Activated CD4-positive, CD25-positive, alpha-beta regulatory T cell treated with anti-CD3 and anti-CD28 coated beads, Interleukin-2, amount 50 U/mL, for 16 hours (primary cell): ENCODE measurements at places on chromosomes 2 and 18.
A peak's percentile ranks its signal among the peaks of the same experiment; 100 is the strongest.

- DNase-seq: no peak
Observed at GRCh38 chr2:79723830-79724229, 211.0 kb downstream of the CTNNA2 start.

DNA sequence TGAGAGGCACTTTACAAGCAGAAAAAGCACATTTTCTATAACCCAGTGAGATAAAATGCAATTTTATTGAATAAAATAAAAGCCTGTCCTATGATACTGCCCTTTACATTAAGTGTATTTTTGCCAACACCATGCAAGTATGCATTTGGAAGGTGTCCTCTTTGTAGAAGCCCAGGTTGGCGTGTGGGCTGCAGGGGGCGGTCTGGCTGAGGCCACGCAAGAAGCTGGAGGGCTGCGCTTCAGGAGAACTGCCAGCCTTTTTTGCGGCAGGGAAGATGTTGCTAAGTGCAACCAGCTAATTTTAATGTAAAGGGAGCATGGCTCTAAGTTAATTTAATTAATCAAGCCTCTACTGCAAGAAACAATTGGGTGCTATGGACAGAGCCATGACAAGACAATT is 562.8 kb upstream of the SALL3 start:
- no peak for DNase-seq

- no peak for DNase-seq
Observed at GRCh38 chr18:53408271-53408670, 816.2 kb downstream of the MBD2 start.

- DNase-seq: no peak
Observed at GRCh38 chr2:200693836-200694470, 108.1 kb downstream of the AOX1 start.

- no peak for DNase-seq
Observed at GRCh38 chr2:105919191-105919811, 174.6 kb downstream of the NCK2 start.

GRCh38 chr2:164913640-164914350 is 41.5 kb downstream of the SLC38A11 start:
- DNase-seq: no peak

- peak; percentile 48 for DNase-seq
Observed at GRCh38 chr2:43218702-43219382, 7.6 kb downstream of the ZFP36L2 start.

DNA sequence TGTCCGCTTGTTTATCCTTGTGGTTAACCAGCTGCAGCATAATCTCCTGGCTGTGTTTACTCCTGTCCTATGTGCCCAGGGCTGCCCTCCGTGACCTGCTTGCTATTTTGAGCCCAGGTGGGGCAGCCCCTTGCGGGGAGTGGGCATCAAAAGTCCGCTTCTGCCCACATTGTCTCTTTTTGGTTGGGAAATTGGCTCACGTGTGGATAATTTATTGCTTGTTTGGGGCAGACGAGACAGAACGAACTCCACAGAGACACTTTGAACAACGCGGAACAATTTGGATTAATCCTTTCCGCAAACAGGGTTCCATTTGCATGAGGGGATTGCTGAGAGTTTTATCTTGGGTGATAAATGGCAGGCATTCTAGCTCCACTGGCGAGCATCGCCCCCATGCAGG is 8.1 kb upstream of the CXCR4 start:
- DNase-seq: no peak

DNA sequence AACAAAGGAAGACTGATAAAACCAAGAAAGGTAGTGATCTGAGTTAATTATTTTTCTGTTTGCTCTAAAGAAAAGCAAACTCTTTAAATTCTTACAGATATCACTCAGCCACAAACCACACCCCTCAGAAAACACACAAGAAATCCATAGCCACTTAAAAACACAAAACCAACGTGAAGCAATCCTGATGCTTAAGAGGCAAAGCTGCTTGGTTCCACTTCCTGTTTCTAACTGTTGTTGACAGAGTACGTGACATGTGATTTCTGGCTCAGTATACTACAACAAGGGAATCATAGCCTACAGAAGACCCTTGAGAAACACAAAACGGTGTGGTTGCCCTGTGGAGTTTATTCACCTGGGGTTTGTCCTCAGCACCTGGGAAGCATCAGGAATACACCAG is 240.9 kb upstream of the APCDD1 start:
- no peak for DNase-seq

- no peak for DNase-seq
Observed at GRCh38 chr2:83291083-83291482, 1168.0 kb downstream of the SUCLG1 start.

- DNase-seq: no peak
Observed at GRCh38 chr2:143607231-143608062, 478.2 kb downstream of the ARHGAP15 start.

DNA sequence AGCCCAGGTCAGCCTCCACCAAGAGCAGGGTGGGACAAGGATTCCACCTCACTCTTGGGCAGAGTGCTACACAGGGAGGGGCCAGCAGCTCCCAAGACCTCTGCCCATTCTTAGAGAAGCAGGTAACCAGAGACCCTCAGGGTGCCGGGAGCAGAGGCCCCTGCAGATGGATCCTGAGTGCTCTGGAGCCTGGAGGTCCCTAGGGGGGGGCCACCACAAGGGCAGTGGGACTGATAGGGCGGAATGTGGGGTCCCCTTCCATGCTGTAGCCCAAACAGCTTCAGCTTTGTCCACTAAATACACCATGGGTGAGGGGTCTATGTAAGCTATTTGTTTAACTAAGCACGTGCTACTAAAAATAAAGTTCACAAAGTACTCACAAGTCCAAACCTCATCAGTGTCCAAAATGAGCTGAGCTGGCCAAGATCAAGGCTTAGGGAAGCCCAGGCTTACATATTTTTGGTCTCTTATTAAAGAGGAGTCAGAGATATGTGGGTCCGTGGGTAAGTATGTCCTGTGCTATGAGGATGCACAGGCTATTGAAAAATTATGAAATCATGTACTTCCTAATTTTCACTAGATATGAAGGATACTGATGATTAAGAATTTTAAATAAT is 21.5 kb upstream of the GPC1 start:
- DNase-seq: no peak

DNA sequence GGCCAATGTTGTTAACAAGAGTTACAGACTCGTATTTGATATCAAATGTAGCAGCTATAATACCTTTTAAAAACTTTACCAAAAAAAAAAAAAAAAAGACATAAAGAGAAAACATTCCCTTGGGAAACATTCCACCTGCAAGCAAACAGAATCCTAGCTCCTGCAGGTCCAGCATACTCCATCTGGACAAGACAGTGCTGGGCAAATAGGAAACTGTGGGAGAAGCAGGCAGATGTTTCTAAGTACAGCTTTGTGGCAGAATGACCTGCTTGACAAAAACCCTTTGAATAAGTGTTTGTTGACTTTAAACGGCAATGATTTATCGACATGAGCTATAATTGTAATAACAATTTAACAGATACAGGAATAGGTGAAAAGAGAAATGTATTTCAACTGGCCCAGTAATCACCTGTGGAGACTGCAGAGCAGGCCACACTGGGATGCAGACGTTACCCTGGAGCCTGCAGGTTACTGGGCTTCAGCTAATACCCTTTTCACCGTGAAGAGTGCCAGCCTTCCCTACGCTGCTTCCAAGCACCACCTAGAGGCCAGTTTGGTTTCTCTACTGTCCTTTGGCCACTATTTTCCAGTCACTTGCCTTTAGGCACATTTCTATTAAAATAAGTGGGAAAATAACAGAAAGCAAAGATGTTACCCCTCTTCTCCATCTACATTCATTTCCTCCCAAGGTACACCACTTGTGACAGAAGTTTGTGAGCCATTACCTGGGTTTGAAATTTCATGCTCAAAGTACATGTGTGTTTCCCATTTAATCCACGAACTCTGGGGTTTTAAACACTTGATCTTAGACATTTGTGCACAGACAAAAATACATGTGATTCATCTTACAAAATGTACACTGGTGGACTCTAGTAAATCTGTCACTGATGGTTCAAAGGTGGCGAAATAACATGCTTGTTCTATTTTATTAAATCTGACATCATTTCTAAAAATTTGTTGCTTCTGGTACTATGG is 96.9 kb upstream of the ZNF397 start:
- no peak for DNase-seq

DNA sequence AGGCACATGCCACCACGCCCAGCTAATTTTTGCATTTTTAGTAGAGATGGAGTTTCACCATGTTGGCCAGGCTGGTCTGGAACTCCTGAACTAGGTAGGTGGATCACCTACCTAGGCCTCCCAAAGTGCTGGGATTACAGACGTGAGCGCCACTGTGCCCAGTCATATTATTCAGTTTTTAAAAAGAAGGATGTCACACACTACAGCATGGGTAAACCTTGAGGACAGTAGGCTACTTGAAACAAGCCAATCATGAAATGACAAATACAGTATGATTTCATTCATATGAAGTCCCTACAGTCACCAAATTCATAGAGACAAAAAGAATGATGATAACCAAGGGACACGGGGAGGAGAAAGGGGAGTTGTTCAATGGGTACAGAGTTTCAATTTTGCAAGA is 31.1 kb upstream of the ARHGEF4 start:
- DNase-seq: no peak

GRCh38 chr18:75492852-75493251 is 65.3 kb upstream of the SMIM21 start:
- DNase-seq: no peak

DNA sequence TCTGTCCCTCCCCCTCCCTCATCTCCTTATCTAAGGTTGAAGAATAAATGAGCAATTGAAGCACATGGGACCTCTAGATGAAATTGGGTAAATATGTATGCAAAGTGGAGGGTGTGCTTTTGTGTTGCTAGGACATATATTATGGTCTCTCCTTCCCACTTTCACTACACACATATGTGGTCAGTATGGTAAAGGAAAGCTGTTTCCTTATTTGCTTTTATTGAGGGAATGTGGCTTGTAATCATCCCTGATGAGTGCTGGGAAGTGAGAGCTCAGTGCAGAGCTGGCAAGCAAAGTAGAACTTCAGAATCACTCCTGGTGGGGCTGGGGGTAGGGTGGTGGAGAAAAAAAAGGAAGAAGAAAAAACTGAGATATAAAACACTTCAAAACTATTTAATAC is 189.9 kb upstream of the ATP5MC3 start:
- no peak for DNase-seq

- DNase-seq: no peak
Observed at GRCh38 chr18:32026491-32027086, 8.0 kb downstream of the RNF125 start.

- DNase-seq: no peak
Observed at GRCh38 chr18:80154293-80154692, 45.2 kb downstream of the ADNP2 start.

- DNase-seq: no peak
Observed at GRCh38 chr2:31302940-31303563, 69.1 kb downstream of the EHD3 start.

- no peak for DNase-seq
Observed at GRCh38 chr18:56851774-56852173, 200.6 kb downstream of the WDR7 start.

DNA sequence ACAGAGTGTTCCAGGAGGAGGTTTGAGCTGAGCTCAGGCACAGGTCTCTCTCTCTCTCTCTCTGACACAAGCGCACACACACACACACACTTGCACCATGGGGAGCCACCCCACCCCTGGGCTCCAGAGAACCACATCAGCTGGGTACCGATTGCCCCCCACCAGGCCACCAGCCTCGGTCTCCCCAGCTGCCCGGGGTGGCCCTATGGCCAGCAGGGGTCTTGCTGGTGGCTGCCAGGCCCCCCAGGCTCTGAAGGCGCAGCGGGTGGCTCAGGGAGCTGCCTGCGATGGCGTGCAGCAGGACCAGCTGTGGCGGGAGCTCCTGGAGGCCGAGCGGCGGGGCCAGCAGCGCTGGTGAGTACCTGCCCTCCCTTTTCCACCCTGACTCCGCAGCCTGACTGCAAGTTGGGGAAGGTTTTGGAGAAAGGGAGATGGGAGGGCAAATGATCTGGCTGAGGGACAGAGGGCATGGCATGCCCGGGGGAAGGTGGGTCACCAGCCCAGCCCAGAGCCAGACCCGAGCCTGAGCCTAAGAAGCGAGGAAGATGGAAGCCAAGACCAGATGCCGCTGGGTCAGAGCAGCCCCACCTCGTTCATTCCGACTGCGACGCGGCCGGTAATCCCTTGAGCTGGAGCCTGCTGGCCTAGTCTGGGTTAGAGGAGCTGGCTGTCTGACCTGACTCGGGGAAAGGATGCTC is 21.9 kb upstream of the SLC66A3 start:
- DNase-seq: no peak

DNA sequence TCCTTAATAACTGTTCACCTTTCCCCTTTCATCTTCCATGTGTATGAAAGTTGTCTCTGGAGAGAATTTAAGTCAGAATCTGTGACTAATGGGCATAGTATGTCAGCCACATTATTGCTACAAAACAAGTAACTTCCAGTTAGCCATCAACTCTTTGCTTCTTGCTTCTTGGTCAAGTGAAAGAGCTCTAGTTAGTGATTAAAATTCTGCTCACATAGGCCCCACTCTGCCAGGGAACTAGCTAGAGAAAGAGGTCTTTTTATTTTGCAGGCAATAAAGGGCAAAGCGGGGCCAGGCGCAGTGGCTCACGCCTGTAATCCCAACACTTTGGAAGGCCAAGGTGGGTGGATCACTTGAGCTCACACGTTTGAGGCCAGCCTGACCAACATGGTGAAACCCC is 64.6 kb downstream of the COLEC12 start:
- DNase-seq: no peak

GRCh38 chr2:42823744-42824453 is 31.5 kb upstream of the HAAO start:
- DNase-seq: no peak

GRCh38 chr2:111238296-111238695 is 117.6 kb downstream of the BCL2L11 start:
- DNase-seq: no peak

DNA sequence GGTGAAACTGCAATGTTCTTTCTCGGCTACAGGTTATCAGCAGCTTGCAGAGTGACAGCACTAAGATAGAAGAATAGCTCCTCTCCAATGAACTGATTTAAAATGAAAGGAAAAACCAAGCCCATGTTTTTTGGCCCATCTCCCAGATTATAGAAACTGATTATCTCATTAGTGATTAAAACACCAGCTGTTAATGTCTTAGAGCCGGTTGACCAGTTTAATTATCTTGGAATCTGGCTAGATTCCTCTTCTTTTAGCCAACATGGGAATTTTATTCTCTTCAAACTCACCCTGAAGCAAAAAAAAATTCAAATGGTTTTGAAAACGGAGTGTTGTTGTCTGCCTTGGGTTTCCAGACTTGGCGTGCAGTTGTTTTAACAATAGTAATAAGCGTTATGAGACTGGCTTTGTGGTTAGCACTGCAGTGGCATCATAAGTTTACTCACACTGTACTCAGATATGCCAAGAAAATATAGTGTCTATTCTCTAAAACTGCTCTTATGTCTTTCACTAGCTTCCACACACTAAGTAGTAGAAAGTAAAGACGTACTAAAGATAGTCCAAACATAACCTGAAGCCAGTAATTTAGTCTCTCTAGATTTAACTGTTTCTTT is 665.3 kb downstream of the STK39 start:
- DNase-seq: no peak

DNA sequence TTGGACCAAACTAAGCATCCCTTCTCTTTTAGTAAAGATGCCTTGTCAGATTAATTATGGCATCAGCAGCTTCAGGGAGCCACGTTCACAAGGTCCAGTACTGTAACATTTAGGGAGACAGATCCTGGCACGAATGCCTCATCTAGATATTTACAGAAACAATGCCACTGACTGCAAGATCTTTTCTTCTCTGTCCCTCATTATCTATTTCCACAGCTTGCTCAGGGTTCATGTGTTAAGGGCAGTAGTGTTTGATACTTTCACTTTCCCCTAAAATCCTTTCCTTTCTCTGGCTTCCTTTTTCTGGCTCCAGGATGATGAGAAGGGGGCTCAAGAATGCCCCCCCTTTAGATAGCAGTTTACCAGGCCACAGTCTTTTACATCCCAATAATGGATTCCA is 393.9 kb downstream of the BCL11A start:
- no peak for DNase-seq
